ENCODE measurements at places on chromosomes 5 and 9.

- DNase-seq = no peak
Observed at GRCh38 chr5:66795682-66796081, 199.5 kb downstream of the MAST4 start.

DNA sequence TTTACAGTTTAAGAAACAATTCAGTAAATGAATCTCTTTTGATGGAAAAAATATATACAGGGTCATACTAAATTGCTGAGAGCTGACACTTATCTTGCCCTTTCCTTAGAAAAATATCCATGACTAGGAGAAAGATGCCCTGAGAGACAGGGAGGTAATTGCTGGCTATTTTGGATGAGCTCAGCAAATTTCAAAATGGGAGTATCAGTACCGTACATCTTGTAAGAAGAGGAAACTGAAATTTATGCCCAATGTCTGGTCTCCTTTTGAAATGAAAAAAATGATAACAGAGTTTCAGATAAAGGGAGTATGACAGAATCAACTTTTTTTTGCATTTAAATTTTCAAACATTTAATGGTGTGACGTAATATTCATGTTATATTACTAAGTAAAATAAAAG is 415.8 kb upstream of the CDH10 start:
- no peak for DNase-seq

DNA sequence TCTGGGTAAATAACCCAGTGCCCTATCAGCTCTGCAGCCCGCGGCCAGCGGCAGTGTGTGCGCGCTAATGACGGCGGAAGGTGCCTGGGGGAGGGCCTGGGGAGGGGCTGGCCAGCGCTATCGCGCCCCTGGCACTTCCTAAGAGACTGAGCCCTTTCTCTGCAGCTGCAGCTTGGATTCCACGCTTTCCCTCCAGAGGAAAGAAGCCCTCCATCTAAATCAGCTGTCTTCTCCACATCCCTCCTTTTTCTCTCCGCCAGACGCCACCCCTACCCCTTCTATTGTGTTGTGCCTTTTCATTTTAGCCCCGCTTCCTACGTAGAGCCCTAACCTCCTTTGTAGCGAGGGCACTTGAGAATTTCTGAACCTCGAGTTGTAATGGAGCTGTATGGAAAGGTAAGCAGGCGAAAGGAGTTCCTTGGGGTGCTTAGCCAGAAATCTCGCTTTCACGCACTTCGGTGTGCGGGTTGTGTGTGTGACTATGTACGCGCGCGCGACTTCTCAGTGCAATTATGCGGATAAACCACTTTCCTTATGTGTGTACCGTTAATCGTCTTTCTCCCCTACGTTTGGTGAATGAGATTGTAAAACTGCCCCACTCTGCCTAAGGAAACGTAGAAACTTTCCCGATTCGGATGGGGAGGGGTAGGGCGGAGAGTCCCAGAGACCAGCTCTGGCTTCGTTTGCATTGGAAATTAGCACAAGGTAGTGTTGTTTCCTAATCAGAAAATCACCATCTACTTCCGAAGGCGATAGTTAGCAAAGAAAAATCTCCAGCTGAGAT is 664 bp upstream of the RAB3C start:
- peak; percentile 42 for DNase-seq

GRCh38 chr5:94577466-94578245 is 40.7 kb downstream of the KIAA0825 start:
- DNase-seq = peak; percentile 51

GRCh38 chr5:73497497-73498056 is 665 bp upstream of the BTF3 start:
- DNase-seq = peak; percentile 43

DNA sequence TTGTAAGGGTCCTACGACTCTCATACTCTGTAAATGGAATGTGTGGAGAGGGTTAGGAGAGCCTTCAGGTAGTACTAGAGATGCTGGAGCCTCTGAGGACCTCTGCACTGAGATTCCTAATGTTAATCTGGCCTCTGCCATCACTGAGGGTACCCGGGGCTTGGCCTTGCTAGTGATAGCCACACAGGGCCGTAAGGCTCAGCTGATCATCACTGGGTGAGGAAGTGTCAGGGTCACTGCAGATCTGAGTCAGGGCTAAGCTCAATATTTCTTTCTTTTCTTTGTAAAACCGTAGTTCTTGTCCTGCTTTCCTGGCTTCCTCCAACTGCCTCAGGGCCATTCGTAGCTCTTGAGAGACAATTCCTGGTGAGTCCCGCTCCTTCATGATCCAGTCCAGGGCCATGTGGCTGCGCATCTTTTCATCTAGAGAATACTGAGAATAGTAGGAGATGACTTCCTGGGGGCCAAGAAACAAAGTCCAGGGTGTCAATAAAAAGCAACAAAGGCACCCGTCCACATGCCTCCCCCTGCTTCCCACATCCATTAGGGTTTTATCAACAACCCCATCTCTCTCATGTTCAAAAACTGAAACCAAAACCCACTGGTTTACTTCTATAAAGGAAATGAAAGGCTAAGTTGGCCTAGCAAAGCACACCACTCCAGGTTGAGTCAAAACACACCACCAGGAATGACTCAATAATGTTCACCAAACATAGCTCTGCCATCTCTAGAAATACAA is 47.7 kb downstream of the LIX1 start:
- no peak for DNase-seq

DNA sequence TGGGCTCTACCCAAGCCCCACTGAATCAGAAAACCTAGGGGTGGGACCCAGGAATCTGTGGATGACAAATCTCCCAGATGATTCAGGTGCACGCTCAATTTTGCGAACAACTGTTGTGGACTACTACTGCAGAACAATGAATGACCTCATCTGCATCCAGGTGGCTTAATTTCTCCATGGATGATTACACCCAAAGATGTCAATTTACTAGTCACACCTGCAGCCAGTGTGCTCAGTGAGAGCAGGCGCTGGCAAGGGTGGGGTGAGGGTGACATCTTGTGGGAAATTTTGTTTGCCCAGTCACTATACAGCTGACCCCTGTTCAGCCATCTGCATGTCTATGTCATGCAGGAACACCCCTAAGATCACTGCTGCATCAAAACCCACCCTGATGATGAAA is 118.2 kb downstream of the ENTREP1 start:
- DNase-seq = no peak

DNA sequence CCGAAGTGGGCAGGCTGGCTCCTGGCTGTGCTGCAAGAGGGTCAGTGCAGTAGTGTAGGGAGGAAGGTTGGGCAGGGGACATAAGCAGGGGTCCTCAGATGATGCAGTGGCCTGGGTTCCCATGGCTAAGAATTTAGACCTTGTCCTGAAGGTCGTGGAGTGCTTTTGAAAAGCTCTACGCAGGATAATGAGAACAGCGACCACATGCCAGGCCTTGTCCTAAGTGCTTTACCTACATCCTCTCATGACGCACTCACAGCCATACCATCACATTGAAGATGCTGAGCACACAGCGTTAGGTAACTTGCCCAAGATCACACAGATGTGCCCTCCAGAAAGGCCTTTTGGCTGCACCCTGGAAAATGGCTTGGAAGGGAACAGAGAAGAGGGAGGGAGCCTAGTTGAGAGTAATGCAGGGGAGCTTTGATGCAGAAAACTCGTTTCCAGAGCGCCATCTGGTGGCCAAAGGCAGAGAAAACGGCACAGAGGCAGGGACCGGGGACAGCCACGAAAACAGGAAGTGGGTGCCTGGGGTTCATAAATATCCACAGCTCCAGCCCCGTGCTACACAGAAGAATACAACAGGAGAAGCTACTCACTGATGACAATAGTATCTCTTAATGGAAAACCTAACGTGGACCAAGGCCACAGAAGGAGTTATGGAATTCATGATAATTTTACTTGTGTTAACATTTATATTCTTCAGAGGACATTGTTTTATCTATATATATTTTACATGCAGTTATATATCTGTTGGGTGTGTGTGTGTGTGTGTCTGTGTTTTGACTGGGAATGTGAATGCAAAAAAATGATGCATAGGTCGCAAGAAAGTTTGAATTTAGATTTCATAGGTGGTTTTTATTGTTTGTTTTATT is 2.7 kb upstream of the PCDH12 start:
- DNase-seq = peak; percentile 97

- DNase-seq = no peak
Observed at GRCh38 chr5:78908173-78909061, 76.7 kb downstream of the ARSB start.

- DNase-seq = no peak
Observed at GRCh38 chr9:16846367-16846766, 24.1 kb downstream of the BNC2 start.

DNA sequence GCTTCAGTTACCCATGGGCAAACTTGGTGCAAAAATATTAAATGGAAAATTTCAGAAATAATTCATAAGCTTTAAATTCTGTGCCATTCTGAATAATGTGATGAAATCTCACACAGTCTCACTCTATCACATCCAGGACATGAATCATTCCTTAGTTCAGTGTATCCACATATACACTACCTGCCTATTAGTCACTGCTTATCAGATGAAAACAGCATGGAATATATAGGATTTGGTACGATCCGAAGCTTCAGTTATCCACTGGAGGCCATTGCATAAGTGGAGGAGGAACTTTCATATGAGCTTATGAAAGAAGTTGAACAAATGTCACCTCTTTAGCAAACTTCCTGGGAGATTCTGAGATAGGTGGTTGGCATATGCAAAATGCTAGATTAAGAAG is 64.2 kb downstream of the GAPVD1 start:
- no peak for DNase-seq

DNA sequence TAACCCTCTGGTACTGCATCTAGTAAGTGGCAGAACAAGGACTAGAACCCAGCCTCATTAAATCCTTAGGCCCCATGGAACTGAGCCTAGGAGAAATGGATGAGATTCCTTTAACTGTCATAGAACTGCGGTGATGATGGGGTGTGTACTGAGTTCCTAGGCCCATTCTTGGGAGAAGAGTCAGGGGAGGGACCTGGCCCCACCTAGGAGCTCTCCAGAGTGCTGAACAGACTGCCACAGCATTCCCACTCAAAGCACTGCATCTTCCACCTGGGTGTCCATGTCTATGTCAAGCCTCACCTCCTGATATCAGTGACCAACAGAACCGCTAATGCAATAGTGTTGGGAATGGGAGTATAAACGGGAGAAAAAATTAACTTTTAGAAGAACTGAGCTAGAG is 36.6 kb downstream of the TTLL11 start:
- peak; percentile 66 for DNase-seq

- DNase-seq = no peak
Observed at GRCh38 chr5:71705421-71705820, 13.7 kb upstream of the CARTPT start.

GRCh38 chr9:6014670-6015270 is 654 bp downstream of the RANBP6 start:
- peak; percentile 14 for DNase-seq

- peak; percentile 40 for DNase-seq
Observed at GRCh38 chr5:179558932-179559283, 8.6 kb downstream of the RUFY1 start.

- DNase-seq = no peak
Observed at GRCh38 chr9:134221273-134222017, 57.1 kb upstream of the RNU6ATAC start.

- DNase-seq = peak; percentile 1
Observed at GRCh38 chr9:115395511-115396021, 277.6 kb upstream of the TNC start.

DNA sequence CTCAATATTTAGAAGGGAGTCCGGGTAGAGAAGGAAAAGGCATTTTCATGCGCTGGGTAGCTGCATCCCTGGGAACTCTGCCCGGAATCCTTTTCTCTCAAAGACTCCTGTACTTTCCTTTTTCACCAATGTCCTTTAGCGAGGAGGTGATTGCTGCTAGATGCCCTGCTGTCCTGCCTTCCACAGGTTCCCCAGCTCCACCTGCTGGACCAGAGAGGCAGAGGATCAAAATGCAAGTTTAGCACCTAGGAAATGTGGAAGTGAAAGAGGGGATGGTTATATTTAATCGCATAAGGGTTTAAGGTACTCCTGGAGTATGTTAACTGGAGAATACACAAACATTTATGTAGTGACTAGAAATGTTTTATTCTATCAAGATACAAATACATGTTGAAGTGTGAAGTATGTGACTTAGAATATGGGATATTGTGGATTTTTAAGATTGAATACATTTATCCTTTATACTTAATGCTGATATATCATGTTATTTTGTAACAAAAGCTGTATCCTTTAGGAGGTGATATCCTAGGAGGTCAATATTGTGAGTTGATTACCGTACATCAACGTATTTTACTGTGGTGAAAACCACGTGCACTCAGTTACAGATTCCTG is 145.7 kb downstream of the ARHGAP26 start:
- peak; percentile 47 for DNase-seq

All from hematopoietic multipotent progenitor cell treated with erythropoietin and hydrocortisone succinate and interleukin-3 and kit ligand, for 6 days (in vitro differentiated cells).